ENCODE measurements at places on chromosomes 1 and 21.
A peak's percentile ranks its signal among the peaks of the same experiment; 100 is the strongest.

- DNase-seq: peak; percentile 66
Observed at GRCh38 chr1:17502326-17502778, 37.1 kb upstream of the ARHGEF10L start.

DNA sequence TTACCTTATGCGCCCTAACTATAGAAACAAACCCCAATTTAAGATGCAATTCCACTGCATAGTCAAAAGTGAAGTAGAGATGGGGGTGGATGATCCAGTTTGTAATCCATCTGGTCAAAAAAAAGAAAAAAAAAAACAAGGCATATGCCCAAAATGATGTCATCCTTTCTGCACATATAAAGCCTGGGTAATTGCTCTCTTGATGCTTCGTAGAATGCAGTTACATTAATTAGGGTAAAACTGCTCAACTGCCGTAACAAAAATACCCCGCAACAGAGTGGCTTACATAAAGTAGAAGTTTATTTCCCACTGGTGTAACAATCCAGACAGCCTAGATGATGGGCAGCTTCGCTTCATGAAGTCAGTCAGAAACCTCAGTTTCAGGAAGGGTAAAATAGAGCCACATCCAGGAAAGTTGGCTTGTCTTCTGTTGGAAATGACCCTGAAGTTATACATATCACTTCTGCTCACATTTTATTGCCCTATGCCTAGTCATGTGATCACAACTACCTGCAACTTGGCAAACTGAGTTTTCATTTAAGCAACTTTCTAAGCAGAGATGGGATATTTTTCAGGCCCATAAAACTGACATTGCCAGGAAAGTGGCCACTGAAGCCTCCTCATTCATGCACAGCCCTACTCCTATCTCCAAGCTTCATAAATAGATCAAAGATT, 221.7 kb downstream of the C1orf94 start:
- no peak for DNase-seq

- DNase-seq: no peak
Observed at GRCh38 chr1:8222789-8223188, 95.1 kb upstream of the SLC45A1 start.

DNA sequence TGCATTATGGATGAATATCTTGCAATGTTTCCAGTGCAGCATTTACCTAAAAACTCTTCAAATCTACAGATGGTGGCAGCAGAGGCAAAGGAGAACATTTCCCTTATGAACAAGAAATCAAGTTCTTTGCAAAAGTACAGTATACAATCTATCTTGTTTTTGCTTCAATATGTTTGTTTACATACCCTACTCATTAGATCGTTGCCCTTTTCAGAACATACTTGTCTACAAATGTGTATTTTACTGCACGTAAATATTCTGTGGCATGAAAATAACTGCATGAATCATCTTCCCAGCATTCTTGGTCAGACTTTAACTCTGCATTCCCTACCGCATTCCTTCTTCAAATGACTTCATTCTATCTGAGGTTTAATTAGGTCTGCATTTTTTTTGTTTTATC, 212.7 kb downstream of the ZP4 start:
- DNase-seq: no peak

All from stimulated activated CD4-positive, alpha-beta T cell treated with anti-CD3 and anti-CD28 coated beads, Interleukin-4, amount 100 ng/mL, for 48 hours (primary cell).